ENCODE measurements at places on chromosomes 7 and 10.

DNA sequence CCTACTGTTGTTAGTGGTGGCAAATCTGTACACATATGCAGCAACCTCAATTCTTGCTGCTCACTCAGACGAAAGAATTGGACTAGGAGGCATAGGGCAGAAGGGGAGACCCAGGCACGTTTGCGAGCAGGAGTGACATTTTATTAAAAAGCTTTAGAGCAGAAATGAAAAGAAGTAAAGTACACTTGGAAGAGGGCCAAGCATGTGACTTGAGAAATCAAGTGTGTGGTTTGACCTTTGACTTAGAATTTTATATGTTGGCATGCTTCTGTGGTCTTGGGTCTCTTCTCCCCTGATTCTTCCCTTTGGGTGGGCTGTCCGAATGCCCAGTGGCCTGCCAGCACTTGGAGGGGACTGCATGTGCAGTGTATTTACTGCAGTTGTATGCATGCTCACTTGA lies 205.5 kb upstream of the SEMA3D start:
- H3K27me3 ChIP-seq = no peaks in the 10 kb centered on the region
- H3K36me3 ChIP-seq = no peaks in the 10 kb centered on the region
- no peak overlapping the region for H3K4me3 ChIP-seq
- no peak for DNase-seq
- H3K27ac ChIP-seq = no peak overlapping the region

DNA sequence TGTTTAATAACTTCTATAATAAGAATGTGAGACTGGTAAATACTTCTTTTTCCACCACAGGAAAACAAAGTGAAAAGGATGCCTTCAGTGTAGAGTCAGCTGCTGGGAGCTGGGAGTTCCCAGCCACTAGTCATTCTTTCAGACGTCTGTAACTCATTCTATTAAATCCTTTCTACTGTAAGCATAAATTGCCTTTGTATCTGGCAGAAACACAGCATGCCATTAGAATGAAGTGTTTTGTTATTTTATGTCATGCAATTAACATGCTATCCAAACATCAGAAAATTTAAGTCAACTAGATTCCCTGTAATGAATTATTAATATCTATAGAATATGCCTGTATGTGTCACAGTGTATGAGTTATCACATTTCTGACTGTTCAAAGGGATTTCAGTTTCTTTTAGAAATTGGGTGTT lies 14.3 kb downstream of the BPGM start:
- H3K4me1 ChIP-seq = peaks cover 26% of the 10 kb centered on the region
- H3K4me3 ChIP-seq = no peak overlapping the region
- H3K36me3 ChIP-seq = 0 out of 2 replicates have a peak, but pooled peaks cover 3% of the 10 kb centered on the region
- peak overlapping the region; percentile 75 for H3K27ac ChIP-seq

- H3K4me1 ChIP-seq = no peaks in the 10 kb centered on the region
- peak; percentile 1 for DNase-seq
- no peaks in the 10 kb centered on the region for H3K27me3 ChIP-seq
Observed at GRCh38 chr10:82266438-82266837, 391.4 kb downstream of the NRG3 start.

DNA sequence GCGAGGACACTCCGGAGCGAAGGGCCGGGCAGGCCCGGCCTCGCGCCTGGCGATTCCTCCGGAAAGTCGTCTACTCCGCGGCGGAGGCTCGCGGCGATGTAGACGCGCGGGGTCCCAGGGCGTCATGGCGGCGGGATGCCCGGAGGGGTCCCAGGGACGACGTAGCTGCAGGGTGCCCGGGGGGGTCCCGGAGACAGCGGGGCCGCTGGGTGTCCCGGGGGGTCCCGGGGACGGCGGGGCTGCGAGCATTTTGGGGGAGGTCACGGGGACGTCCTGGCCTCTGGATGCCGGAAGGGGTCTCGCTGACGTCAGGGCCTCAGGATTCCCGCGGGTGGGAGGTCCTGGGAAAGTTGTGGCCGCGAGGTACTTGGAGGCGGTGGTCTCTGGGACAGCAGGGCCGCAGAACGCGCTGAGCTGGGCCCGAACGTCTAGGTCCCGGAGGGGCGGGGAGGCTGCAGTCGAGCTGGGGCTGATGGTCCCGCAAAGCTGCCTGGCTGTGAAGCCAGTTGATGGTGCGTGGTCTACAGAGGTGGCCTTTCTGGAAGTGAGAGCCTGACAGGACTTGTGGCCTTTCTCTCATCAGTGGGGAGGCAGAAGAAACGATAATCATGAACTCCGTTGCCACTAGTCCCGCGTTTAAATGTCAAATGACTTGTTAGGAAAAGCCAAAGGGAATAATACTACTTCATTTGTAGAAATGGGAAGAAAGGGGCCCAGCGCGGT lies 637 bp downstream of the HSPA14 start:
- H3K4me3 ChIP-seq = peak overlapping the region; percentile 87
- peaks cover 37% of the 10 kb centered on the region for H3K36me3 ChIP-seq
- peak overlapping the region; percentile 61 for H3K27ac ChIP-seq
- DNase-seq = peak; percentile 61

GRCh38 chr7:539731-540411 lies 20.2 kb upstream of the PDGFA start:
- H3K4me3 ChIP-seq = no peak overlapping the region
- peaks cover 34% of the 10 kb centered on the region for H3K4me1 ChIP-seq
- H3K27ac ChIP-seq = no peak overlapping the region
- no peaks in the 10 kb centered on the region for H3K36me3 ChIP-seq

- H3K36me3 ChIP-seq = no peaks in the 10 kb centered on the region
- H3K4me1 ChIP-seq = no peaks in the 10 kb centered on the region
- no peak for DNase-seq
- no peaks in the 10 kb centered on the region for H3K27me3 ChIP-seq
- no peak overlapping the region for H3K27ac ChIP-seq
Observed at GRCh38 chr7:84845971-84846370, 340.9 kb downstream of the SEMA3D start.

DNA sequence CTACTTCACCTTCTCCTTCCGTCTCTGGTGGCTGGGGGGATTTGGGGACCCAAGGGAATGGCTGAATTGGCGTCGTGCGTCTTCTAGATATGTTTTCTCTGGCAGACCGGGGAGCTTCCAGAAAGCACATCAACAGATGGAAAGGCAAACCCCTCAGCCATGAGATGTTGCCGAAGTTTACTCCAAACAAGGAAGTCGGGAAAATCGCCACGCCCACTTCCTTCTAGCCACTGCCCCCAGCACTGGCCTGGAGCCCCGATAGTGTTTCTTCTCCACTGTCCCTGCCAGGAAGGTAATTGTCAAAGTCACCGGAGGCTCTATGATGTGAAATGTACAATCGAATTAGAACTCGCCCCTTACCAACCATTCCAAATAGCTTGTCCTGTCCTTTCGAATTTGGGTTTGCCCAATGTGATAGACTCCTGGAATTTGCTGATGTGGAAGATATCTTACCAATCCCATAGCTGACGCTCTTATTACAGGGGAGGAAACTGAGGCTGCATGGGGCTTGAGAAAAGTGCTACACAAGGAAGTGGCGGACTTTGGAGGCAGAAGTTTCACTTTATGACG lies 191.0 kb downstream of the LSM5 start:
- no peak overlapping the region for H3K27ac ChIP-seq
- H3K27me3 ChIP-seq = peaks cover 59% of the 10 kb centered on the region
- peak overlapping the region; percentile 44 for H3K4me3 ChIP-seq
- H3K4me1 ChIP-seq = no peaks in the 10 kb centered on the region
- H3K36me3 ChIP-seq = no peaks in the 10 kb centered on the region

DNA sequence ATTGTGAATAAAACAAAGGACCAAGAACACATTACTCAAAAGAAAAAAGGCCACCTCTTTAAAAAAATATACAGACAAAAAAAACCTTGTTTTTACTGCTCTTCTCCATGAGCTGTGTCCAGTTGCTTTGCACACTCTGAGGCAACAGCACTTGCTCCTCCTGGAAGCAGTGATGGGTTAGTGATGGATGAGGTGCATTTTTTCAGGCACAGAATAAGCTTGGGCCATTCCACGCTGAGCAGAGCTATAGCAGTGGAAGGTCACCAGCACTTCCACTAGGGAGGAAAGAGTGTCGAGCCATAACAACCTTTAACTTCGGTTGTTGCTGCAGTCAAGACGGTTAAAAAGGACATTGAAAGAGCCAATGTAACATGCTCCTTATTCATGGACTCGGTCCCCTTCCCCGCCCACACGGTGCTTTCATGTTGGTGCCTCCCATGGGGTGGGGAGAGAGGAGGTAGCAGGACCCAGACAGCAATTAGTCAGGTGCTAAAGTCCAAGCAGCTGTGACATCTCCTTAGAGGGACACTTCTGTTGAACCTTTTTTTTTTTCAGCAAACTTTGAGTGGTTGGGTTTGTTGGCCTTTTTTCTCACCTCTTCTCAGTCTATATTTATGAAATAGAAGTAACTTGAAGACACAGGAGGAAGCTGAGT lies 136.5 kb upstream of the ADARB2 start:
- no peak overlapping the region for H3K27ac ChIP-seq
- no peaks in the 10 kb centered on the region for H3K4me1 ChIP-seq
- no peaks in the 10 kb centered on the region for H3K27me3 ChIP-seq
- H3K36me3 ChIP-seq = no peaks in the 10 kb centered on the region
- DNase-seq = no peak

DNA sequence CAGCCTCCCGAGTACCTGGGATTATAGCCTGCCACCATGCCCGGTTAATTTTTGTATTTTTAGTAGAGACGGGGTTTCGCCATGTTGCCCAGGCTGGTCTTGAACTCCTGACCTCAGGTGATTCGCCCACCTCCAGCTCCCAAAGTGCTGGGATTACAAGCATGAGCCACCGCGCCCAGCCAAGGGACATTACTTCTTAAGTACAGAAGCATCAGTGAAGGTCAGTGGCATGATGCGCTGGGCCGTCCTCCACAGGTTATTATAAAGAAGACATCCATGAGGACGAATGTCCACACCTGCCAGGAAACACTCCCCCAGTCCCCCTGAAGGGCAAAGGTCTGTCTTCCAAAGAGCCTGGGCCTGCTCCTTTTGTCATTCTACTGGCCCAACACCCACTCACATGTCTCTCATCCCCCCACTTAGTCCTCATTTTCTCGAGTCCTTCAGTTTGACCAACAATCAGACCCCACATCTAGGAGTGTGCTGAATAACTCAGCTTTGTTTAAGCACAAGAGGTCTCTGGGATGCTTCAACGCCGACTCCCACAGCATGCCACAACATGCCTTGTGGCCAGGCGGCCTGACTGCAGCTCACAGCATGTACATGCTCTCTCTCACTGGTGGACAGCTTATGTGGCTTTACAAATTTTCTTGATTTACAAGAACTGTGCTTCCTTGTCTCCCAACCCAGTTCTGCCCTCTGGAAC lies 73.0 kb downstream of the CTBP2 start:
- H3K27ac ChIP-seq = no peak overlapping the region
- no peak for DNase-seq
- H3K27me3 ChIP-seq = no peaks in the 10 kb centered on the region
- H3K36me3 ChIP-seq = no peaks in the 10 kb centered on the region

DNA sequence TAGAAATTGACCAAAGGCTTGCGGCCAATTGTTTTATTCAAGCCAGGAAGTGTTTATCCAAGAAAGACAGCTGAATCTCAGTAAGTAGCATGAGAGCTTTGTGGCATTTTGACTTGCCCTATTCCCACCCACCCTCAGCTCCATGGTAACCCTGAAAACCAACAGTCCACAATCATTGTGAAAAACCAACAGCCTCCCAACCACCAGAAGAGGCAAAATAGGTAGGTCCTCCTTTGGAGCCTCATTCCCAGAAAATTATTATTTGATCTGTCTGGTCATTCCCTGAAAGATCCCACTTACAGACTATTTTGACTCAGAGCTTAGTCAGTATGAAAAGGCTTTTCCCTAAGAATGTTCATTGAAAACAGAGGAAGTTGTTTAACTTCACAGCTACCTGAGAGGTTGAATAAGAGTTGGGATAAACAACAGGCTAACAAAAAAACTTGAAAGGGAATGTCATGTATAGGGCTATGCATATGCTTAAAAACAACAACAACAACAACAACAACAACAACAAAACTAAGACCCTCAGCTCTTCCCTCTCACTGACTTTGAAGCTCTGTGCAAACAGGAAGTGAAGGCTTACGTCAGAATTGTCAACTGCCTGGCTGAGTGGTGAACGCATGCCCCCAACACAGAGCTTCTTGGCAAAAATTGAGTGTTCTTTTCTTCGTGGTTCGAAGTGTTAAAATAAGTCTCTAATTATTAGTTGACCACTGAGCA lies 11.2 kb downstream of the KPNA7 start:
- H3K27ac ChIP-seq = peak overlapping the region; percentile 39
- H3K27me3 ChIP-seq = no peaks in the 10 kb centered on the region
- H3K4me1 ChIP-seq = peaks cover 36% of the 10 kb centered on the region
- no peak overlapping the region for H3K4me3 ChIP-seq

DNA sequence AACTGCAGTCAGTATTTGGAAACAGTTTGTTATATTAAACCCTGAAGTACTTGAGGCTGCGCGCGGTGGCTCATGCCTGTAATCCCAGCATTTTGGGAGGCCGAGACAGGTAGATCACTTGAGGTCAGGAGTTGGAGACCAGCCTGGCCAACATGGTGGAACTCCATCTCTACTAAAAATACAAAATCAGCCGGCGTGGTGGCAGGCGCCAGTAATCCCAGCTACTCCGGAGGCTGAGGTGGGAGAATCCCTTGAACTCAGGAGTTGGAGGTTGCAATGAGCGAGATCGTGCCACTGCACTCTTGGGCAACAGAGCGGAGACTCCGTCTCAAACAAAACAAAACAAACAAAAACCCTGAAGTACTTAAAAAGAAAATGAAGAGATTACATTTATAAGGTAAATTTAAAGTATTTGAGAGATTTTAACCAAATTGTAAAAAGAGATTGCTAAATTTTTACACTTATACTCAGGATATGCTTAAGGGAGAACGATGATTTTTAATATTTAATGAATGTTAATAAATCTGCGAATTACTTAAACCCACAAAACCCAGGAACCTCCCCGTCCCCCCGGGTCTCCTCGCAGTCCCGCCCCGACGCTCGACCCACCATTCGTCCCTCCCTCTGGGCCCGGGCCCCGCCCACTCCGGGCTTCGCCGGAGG lies 425 bp upstream of the MTG1 start:
- no peaks in the 10 kb centered on the region for H3K27me3 ChIP-seq
- 0 out of 2 replicates have a peak, but pooled peaks cover 7% of the 10 kb centered on the region for H3K36me3 ChIP-seq
- 0 out of 2 replicates have a peak, but pooled peaks cover 9% of the 10 kb centered on the region for H3K4me1 ChIP-seq
- H3K27ac ChIP-seq = peak overlapping the region; percentile 70
- DNase-seq = no peak

DNA sequence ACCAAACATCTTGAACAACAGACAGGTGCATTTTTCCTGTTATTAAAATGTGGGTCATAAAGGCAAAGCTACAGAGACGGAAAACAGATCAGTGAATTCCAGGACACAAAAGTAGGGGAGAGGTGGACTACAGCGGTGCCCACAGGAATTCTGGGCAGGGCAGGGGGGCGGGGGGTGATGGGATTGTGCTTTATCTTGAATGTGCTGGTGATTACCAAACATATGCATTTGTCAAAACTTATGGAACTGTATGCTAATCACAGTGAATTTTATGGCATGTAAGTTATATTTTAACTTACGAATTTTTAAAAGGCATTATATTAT lies 519.4 kb downstream of the CNTNAP2 start:
- no peak overlapping the region for H3K4me3 ChIP-seq
- no peaks in the 10 kb centered on the region for H3K4me1 ChIP-seq
- no peak for DNase-seq

DNA sequence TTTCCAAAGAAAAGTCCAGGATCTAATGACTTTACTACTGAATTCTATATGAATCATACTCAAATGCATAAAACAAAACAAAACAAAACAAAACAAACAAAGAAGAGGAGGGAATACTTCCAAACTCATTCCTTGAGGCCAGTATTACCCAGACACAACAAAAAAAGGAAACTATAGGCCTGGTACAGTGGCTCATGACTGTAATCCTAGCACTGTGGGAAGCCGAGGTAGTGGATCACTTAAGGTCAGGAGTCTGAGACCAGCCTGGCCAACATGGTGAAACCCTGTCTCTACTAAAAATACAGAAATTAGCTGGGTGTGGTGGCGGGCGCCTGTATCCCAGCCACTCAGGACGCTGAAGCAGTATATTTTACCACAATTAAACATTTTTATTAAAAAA lies 114.6 kb downstream of the NRBF2 start:
- H3K27ac ChIP-seq = no peak overlapping the region
- DNase-seq = no peak
- H3K4me1 ChIP-seq = peaks cover 10% of the 10 kb centered on the region
- no peak overlapping the region for H3K4me3 ChIP-seq
